Heart left ventricle (tissue), 16 donors: ENCODE measurements at places on chromosomes 7 and 10. TPM values are rescaled to one million over a fixed set of nuclear protein-coding genes. Genes with fewer than 3 reads are reported as not detected.

Gene ITGA8
- total RNA-seq = 3.4 TPM

Gene TAF6
- 29.4 TPM for total RNA-seq

- DNase-seq = no peak
These were observed 113.3 kb upstream of the CREB5 start for GRCh38 chr7:28298870-28299518.

DNA sequence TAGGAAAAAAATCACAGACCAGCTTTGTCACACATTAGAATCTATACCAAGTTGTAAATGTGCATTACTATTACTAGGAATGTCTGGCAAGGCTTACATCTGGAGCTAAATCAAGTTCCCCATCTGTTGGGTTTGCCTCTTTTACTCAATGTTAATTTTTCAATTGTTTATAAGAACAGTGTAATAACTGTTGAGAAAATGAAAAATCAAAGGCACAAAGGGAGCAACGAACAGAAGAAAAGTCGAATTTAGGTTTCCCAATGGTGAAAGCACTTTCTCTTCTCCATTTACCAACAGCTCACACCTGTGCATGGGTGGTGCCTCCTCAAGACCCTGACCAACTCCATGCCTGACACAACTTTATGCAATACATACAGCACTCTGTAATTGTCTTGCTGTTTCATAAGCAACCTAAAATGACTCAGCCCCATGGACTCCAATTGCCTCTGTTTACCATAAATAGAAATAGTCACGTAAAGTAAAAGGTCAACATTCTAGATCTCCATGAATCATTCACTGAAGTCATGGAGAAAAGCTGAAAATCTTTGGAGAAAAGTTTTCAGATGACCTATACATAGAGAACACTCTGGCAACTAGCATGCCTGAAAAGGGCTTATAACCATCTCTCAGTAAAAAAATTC lies 95.5 kb upstream of the KCNIP2 start:
- no peak for DNase-seq

GRCh38 chr7:133292631-133293030 lies 39.8 kb downstream of the EXOC4 start:
- DNase-seq = no peak

DNA sequence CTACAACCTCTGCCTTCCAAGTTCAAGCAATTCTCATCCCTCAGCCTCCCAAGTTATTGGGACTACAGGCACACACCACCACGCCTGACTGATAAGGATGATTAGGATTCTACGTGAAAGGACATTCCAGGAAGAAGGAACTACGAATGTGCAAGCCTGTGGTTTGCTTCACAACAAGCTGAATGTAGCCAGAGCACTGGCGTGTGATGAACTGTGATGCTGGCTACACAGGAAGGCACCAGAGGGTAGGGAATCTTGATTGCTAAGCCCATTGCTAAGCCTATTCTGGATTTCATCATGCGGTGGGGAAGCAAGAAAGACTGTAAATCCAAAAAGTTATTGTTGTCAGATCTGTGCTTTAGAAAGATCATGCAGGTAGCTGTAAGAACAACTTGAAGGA lies 72.3 kb upstream of the SRRM3 start:
- no peak for DNase-seq

DNA sequence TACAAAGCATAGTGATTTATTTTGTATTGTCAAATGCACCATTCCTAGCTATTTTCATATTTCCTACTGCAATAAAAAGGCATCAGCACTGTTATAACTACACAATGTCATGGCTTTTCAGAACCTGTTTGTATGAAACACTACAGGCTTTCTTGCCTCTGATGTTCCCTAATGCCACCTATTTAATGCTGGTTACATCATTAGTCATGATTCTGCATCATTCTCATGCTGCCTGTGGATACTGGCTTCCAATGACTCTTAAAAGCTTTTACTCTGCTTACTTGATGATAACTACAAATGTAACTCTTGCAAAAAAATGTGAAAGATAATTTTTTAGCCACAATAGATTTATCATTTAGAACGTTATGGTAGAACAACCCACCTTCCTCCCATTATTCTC lies 529.4 kb downstream of the HTR7 start:
- no peak for DNase-seq

GRCh38 chr7:71444130-71444529 lies 312.2 kb downstream of the GALNT17 start:
- DNase-seq = no peak

Gene IFIT1B
- 0.24 TPM for total RNA-seq

- no peak for DNase-seq
These were observed 323.0 kb upstream of the PODXL start for GRCh38 chr7:131879424-131879823.

Gene CALHM1
- total RNA-seq = not detected
